ENCODE measurements at places on chromosomes 1 and 21. TPM values are rescaled to one million over a fixed set of nuclear protein-coding genes. Genes with fewer than 3 reads are reported as not detected.
A peak's percentile ranks its signal among the peaks of the same experiment; 100 is the strongest.

FAM110D gene
- 8.1 TPM for total RNA-seq

VSIG8 gene
- total RNA-seq, result not detected

MROH7 gene
- 5.4 TPM for total RNA-seq

OR6K6 gene
- total RNA-seq, result not detected

MX2 gene
- 11.7 TPM for total RNA-seq

GRCh38 chr1:183103147-183103546 is 79.9 kb downstream of the LAMC1 start:
- peaks cover under 1% of the 10 kb centered on the region for H3K4me1 ChIP-seq
- H3K36me3 ChIP-seq, result no peaks in the 10 kb centered on the region
- H3K4me3 ChIP-seq, result no peak overlapping the region
- H3K27ac ChIP-seq, result no peak overlapping the region
- peak; percentile 54 for DNase-seq

DNA sequence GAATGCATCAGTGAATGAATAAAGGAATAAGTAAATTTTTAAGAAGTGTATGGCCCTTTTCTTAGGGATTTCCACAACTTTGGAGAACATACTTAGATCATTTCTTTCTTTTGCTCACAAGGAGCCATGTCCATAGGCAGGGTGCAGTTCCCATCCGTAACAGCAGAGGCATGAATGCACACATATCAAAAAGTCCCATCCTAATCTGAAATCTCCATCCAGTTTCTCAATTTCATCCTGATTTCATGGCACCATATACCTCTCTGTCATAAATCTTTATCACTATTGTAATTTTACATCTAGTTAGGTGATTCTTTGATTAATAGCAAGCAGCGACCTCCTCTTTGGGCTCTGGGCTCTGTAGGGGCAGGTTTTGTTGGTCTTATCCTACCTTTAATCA is 359.2 kb downstream of the RRAGC start:
- H3K4me1 ChIP-seq, result no peaks in the 10 kb centered on the region
- H3K27ac ChIP-seq, result no peak overlapping the region
- DNase-seq, result no peak
- no peaks in the 10 kb centered on the region for H3K27me3 ChIP-seq
- H3K36me3 ChIP-seq, result no peaks in the 10 kb centered on the region
- no peak overlapping the region for H3K4me3 ChIP-seq

DNA sequence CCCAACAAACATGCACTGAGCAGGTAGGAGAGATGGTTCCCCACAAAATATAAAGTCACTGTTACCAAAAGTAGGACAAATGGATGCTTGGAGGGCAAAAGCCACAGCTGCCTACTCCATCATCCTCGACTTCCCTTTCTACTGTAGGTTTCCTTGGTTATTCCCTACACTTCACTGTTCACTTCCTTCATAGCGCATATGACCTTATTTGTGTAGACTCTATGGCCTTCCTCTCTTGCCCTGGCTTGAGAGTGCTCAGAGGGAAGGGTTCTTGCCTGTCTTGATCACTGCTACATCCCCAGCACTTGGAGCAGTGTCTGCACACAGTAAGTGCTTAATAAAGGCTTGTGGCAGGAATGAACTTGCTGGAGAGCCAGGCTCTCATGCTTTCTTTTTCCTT is 14.6 kb upstream of the TRNP1 start:
- H3K27ac ChIP-seq, result no peak overlapping the region
- no peaks in the 10 kb centered on the region for H3K36me3 ChIP-seq
- DNase-seq, result no peak
- H3K4me3 ChIP-seq, result no peak overlapping the region
- no peaks in the 10 kb centered on the region for H3K4me1 ChIP-seq

DNA sequence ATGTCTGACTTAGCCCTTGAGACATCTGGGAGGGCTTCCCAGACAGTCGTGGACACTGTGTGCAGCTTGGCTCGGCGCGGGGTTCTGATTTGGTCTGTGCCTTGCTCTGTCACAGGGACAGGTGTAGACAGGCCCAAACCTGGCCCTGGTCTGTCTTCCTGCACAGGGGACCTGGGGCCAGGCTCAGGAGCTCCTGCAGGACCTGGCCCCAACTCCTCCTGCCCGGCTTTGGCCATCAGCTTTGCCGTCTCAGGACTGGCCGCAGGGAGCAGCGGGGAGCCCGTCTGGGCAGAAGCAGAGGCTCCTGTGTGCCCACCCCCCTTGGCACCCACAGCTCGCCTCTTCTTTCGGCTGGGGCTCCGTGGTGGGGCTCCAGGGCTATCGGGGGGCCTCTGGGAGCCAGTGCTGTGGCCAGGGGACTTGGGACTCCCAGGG is 1.7 kb downstream of the PERM1 start:
- H3K36me3 ChIP-seq, result no peaks in the 10 kb centered on the region
- H3K4me3 ChIP-seq, result no peak overlapping the region
- H3K27ac ChIP-seq, result no peak overlapping the region
- peak; percentile 24 for DNase-seq
- no peaks in the 10 kb centered on the region for H3K27me3 ChIP-seq

- H3K4me1 ChIP-seq, result no peaks in the 10 kb centered on the region
- no peak overlapping the region for H3K27ac ChIP-seq
- no peak overlapping the region for H3K4me3 ChIP-seq
- H3K36me3 ChIP-seq, result no peaks in the 10 kb centered on the region
- no peak for DNase-seq
- H3K27me3 ChIP-seq, result no peaks in the 10 kb centered on the region
Measured at GRCh38 chr1:19512545-19512944, 27.2 kb upstream of the CAPZB start.

- DNase-seq, result no peak
- no peaks in the 10 kb centered on the region for H3K36me3 ChIP-seq
- no peaks in the 10 kb centered on the region for H3K4me1 ChIP-seq
- no peak overlapping the region for H3K4me3 ChIP-seq
Measured at GRCh38 chr1:192706936-192707335, 71.0 kb downstream of the RGS13 start.

DNA sequence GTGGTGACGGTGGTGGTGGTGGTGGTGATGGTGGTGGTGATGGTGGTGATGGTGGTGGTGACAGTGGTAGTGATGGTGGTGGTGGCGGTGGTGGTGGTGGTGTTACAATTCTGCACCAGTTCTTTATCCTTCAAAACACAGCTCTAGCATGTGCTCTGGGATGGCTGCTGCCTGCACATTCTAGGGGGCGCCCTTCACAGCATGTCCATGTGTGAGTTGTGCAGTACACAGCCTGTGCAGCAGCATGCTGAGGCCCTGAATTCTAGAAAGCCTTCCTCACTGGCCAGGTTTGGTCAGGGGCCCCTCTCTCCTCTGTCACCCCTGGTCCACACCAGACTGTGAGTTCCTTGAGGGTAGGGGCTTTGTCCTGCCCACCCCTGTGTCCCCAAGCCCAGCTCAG is 67.7 kb downstream of the MATN1 start:
- no peaks in the 10 kb centered on the region for H3K4me1 ChIP-seq
- H3K36me3 ChIP-seq, result no peaks in the 10 kb centered on the region
- no peak overlapping the region for H3K27ac ChIP-seq
- DNase-seq, result no peak
- H3K27me3 ChIP-seq, result no peaks in the 10 kb centered on the region
- H3K4me3 ChIP-seq, result no peak overlapping the region

- peak overlapping the region; percentile 69 for H3K27ac ChIP-seq
- peak overlapping the region; percentile 29 for H3K4me3 ChIP-seq
- H3K27me3 ChIP-seq, result no peaks in the 10 kb centered on the region
- H3K36me3 ChIP-seq, result no peaks in the 10 kb centered on the region
Measured at GRCh38 chr1:8182034-8182761, 135.7 kb upstream of the SLC45A1 start.

DNA sequence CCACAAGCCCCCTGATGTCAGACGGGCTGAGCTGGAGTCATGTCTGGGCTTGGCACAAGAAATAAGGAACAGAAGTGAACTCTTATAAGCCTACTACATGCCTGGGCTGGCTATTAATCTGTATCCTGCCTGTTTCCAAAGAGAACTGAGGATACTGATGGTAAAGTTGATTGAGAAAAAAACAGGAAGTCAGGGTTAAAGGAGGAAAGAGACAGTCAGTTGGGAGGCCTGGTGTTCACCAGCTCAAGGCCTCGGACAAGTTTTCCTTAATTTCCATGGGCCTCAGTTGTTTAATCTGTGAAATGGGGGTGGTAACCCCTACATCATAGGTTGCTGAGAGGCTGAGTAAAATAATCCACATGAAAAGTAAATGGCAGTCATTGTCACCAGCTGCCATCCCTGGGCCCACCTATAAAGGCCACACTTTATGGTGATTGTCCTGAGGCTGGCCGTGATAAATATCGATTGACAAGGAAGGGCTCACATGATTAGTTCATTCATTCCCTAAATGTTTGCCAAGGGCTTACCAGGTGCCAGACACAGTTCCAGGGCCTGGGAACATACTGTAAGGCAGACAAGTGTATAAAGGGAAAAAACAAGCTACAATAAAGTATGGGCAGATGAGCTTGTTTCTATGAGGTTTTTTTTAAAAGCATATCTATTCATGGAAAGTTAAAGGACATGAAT is 2.8 kb downstream of the ALDH4A1 start:
- H3K27ac ChIP-seq, result peak overlapping the region; percentile 28
- H3K4me3 ChIP-seq, result peak overlapping the region; percentile 86
- H3K36me3 ChIP-seq, result no peaks in the 10 kb centered on the region
- DNase-seq, result no peak
- peaks cover 3% of the 10 kb centered on the region for H3K4me1 ChIP-seq

- H3K27ac ChIP-seq, result no peak overlapping the region
- no peak for DNase-seq
- H3K4me3 ChIP-seq, result no peak overlapping the region
Measured at GRCh38 chr1:217214551-217214950, 416.3 kb downstream of the GPATCH2 start.

- H3K4me1 ChIP-seq, result peaks cover 5% of the 10 kb centered on the region
- H3K36me3 ChIP-seq, result no peaks in the 10 kb centered on the region
- H3K27ac ChIP-seq, result no peak overlapping the region
- DNase-seq, result no peak
- H3K27me3 ChIP-seq, result no peaks in the 10 kb centered on the region
Measured at GRCh38 chr1:35301674-35302392, 33.3 kb downstream of the ZMYM4 start.

GRCh38 chr1:159933347-159933746 is 8.0 kb upstream of the TAGLN2 start:
- H3K36me3 ChIP-seq, result no peaks in the 10 kb centered on the region
- H3K27me3 ChIP-seq, result no peaks in the 10 kb centered on the region
- H3K4me3 ChIP-seq, result no peak overlapping the region
- peaks cover 4% of the 10 kb centered on the region for H3K4me1 ChIP-seq
- no peak overlapping the region for H3K27ac ChIP-seq

DNA sequence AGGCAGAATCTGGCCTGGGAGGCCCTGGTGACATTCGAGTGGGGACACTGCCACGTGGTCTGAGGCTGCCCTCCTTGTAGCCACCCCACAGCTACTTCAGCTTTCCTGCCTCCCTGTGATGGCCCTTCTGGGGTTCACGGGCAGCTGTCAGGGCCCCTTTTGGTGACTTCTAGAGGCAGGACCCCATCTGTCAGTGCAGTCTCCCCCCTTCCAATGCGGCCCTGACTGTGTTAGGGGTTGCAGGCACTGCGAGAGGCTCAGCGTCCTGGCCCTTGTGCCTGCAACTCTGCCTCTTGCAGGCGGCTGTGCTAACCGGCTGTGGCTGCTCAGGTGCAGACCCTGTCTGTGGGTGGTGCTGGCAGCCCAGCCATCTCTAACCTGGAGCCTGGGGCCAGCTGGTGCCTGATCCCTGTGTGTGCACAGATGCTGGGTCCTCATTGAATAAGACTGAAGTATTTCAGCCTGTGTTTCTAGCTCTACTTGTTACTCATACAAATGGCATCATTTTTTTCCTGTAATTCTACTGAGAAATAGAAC is 62.2 kb downstream of the S100B start:
- H3K4me1 ChIP-seq, result no peaks in the 10 kb centered on the region
- no peak overlapping the region for H3K4me3 ChIP-seq

- DNase-seq, result no peak
- no peak overlapping the region for H3K4me3 ChIP-seq
- peaks cover 51% of the 10 kb centered on the region for H3K36me3 ChIP-seq
- H3K4me1 ChIP-seq, result no peaks in the 10 kb centered on the region
- no peaks in the 10 kb centered on the region for H3K27me3 ChIP-seq
Measured at GRCh38 chr1:39431927-39432326, 59.5 kb upstream of the BMP8A start.

- no peaks in the 10 kb centered on the region for H3K4me1 ChIP-seq
- H3K4me3 ChIP-seq, result no peak overlapping the region
- no peaks in the 10 kb centered on the region for H3K36me3 ChIP-seq
- no peaks in the 10 kb centered on the region for H3K27me3 ChIP-seq
Measured at GRCh38 chr1:40049725-40050124, 9.2 kb downstream of the CAP1 start.

DNA sequence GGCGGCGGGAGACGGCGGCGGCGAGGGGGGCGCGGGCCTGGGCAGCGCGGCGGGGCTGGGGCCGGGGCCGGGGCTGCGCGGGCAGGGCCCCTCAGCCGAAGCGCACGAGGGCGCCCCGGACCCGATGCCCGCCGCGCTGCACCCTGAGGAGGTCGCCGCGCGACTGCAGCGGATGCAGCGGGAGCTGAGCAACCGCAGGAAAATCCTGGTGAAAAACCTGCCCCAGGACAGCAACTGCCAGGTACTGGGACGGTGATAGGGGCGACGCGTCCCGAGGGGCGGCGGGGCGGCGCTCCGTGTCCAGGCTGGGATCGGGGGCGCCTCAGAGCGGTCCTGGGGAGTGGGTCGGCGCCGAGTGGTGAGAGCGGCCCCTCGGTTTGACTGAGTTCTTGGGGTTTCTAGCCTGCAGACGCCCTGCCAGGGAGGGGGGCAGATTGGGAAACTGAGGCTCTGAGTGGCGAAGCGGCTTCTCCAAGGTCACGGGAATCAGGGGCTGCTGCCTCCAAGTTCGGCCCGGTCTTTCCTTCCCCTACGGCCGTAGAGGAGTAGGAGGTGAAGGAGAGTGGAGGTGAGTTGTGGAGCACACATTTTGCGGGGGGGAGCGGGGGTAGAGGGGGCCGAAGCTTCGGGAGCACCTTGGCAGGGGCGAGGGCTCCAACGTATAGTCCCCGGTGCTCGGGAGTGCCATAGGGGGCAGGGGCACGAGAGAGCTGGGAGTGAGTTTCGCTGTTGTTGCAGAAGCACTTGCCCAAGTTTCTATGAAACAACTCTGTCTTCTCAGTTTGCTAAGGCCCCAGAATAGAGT is 508 bp downstream of the RAVER2 start:
- H3K4me1 ChIP-seq, result no peaks in the 10 kb centered on the region
- no peaks in the 10 kb centered on the region for H3K36me3 ChIP-seq
- H3K4me3 ChIP-seq, result peak overlapping the region; percentile 80

DNA sequence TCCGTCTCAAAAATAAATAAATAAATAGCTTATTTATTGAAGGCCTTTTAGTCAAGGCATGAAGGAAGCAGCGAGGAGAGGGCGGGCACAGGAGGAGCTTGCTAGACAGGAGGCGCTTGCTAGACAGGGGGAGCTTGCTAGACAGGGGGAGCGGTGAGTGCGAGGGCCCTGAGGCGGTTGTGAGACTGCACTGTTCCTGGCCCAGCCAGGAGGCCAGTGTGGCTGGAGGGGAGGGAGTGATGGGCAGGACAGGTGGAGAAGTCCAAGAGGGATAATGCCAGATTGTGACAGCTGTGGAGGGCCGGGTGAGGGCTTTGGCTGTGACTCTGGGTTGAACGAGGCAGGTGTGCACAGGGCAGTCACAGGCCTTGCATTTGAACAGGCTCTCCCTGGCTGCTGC is 18.2 kb downstream of the KIF17 start:
- H3K4me1 ChIP-seq, result no peaks in the 10 kb centered on the region
- H3K36me3 ChIP-seq, result no peaks in the 10 kb centered on the region
- no peak for DNase-seq

Data from kidney (tissue), 22 donors.